RPMI7951 (cell line): ENCODE measurements at places on chromosomes 4 and X. TPM values are rescaled to one million over a fixed set of nuclear protein-coding genes. Genes with fewer than 3 reads are reported as not detected.

The PLS3 gene
- total RNA-seq, result 83.9 and 116 TPM in 2 replicates

The EOLA2 gene
- 19.2 and 25.0 TPM in 2 replicates for total RNA-seq

The CXCL5 gene
- 2.7 and 3.2 TPM in 2 replicates for total RNA-seq

The EDA gene
- total RNA-seq, result under 0.01 and 0.10 TPM in 2 replicates

The SASH3 gene
- total RNA-seq, result not detected in 2 replicates

The GPR82 gene
- not detected in 2 replicates for total RNA-seq

The KLF3 gene
- total RNA-seq, result 7.9 and 8.1 TPM in 2 replicates

The ADAMTS3 gene
- 0.36 and 0.68 TPM in 2 replicates for total RNA-seq
